ENCODE measurements at places on chromosomes 5 and 9.
A peak's percentile ranks its signal among the peaks of the same experiment; 100 is the strongest.

GRCh38 chr9:81632599-81632998 is 56.7 kb downstream of the TLE1 start:
- DNase-seq: no peak

DNA sequence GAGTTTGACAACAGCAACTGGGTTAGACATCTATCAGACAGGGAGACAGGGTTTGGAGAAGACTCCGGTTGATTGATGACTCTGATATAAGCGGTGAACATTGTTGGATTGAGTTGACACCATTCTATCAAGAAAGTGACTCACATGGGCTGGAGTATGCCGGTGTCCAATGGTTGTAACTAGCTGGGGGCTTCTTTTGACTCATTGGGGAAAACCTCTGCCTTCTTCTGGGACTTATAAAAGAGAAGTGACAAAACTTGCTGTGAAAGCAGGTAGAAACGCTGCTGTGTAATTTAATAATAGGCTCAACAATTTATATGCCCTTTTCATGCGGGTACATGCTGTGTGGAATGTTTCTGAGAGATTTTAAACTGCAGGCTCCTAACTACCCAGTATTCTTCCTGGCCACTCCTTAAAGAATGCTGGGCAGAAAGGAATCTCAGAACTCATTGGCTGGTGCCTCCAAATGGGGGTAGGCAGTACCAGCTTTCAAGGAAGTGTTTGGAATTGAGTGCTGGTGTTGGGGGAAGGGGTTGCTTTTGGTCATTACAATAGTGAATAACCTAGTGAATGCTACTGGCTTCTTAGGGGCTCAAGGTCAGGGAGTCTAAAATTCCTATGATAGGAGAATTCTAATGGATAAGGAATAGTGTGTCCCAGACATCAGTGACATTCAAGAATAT is 43.9 kb downstream of the FYB1 start:
- no peak for DNase-seq

GRCh38 chr5:126600631-126601511 is at the start of gene PHAX:
TSS of gene PHAX (plus strand) at chr5:126600947. CDS start at chr5:126600963, 16 bp downstream.
- peak; percentile 48 for DNase-seq

DNA sequence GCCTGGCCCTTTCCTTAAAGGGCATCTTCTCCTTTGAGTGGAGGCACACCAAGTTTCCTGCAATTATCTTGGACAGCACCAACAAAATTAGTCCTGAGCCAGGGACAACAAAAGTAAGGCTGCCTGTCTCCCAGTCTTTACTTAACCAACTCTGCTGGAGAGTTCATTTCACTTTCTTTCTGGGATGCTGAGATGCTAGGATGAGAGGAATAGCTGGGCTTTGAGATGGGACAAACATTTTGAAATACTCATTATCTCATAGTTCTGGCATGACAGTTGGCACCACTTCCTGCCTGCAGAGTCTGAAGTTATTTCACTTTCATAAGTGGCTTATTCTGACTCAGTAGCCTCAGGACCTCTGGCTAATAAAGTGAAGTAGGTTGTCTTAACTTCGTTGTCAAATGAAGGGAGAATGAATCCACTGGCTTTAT is 157.0 kb downstream of the C9orf152 start:
- no peak for DNase-seq

Data from stimulated activated CD8-positive, alpha-beta memory T cell treated with anti-CD3 and anti-CD28 coated beads, Interleukin-4, amount 100 ng/mL, for 4 hours (primary cell).